ENCODE measurements at places on chromosomes 5 and 9. TPM values are rescaled to one million over a fixed set of nuclear protein-coding genes. Genes with fewer than 3 reads are reported as not detected.

The WHRN gene
- 6.9 TPM for total RNA-seq

The PCAT7 gene
- 0.78 TPM for total RNA-seq

The SLIT3 gene
- total RNA-seq: 13.1 TPM

The MYORG gene
- 5.1 TPM for total RNA-seq

The SPATA31D4 gene
- total RNA-seq: not detected

The PCDHB14 gene
- 0.07 TPM for total RNA-seq

The C9orf50 gene
- not detected for total RNA-seq

The COL23A1 gene
- total RNA-seq: not detected

The DDX41 gene
- 131 TPM for total RNA-seq

The IGFBPL1 gene
- total RNA-seq: 2.5 TPM

The FANCG gene
- total RNA-seq: 52.6 TPM

The NDFIP1 gene
- 47.1 TPM for total RNA-seq

The UBLCP1 gene
- 33.1 TPM for total RNA-seq

The SAPCD2 gene
- 25.3 TPM for total RNA-seq

The NRARP gene
- 4.1 TPM for total RNA-seq

The STING1 gene
- 1.6 TPM for total RNA-seq

The SLC25A2 gene
- total RNA-seq: not detected

The GLRA1 gene
- total RNA-seq: not detected

The PTPRD gene
- 0.30 TPM for total RNA-seq

The NR2F1-AS1 gene
- 4.1 TPM for total RNA-seq

The PCDHB3 gene
- total RNA-seq: not detected

The ITGA2 gene
- total RNA-seq: 21.7 TPM

The GHR gene
- not detected for total RNA-seq
